NCI-H748 treated with DMSO at 0.1 percent for 48 hours (cell line): ENCODE measurements at places on chromosomes 12 and 14.

DNA sequence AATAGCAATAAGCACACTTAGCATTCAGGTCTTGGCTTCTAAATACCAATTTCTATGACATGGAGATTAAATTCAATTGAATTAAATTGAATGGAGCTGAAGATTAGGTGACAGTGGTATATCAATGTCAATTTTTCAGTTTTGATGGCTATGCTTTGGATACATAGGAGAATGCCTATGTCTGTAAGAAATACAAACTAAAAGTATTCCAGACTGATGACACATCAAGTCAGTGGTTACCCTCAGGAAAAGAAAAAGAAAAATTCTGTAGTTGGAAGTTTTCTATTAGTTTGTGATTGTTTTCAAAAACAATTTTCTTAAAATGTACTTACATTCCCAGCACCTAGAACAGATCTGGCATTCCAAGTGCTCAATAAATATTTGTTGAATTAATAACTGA lies 4.9 kb upstream of the DCAF4 start:
- DNase-seq = no peak

DNA sequence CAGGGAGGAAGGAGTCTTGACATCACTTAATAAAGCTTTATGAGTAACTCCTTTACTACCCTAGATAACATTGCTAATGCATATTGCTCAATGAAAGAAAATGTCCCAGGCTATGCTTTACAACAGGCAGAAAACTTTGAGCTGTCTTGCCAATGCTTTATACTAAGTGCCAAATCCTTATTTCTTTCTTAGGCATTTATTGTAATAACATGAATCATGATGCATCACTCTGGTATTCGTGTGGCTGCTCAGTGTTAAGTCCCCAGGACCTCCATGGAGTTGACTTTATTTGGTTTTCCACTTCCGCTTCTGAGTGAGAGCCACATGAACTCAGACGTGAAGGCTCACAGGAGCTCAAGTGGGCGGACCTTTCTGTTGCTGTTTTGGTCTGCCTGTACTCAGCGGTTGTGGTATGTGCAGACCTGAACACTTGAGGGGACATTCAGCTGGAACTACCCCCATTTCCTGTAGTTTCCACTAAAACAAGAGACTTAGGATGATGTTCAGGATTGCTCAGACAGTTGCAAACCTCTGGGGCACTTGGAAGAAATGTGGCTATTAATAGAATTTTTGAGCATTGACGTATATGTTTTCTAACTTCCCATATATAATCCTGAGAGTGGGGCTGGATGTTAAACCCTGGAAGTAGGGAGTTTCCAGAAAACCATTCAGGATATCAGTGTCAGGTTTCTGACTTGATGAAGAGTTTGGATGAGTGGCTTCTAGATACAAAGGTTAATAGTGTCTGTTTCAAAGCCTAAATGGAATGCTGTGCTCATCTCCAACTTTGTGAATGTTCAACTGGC lies 258.6 kb downstream of the MSRB3 start:
- DNase-seq = no peak

GRCh38 chr12:106290666-106291065 lies 11.9 kb upstream of the TCP11L2 start:
- DNase-seq = no peak

DNA sequence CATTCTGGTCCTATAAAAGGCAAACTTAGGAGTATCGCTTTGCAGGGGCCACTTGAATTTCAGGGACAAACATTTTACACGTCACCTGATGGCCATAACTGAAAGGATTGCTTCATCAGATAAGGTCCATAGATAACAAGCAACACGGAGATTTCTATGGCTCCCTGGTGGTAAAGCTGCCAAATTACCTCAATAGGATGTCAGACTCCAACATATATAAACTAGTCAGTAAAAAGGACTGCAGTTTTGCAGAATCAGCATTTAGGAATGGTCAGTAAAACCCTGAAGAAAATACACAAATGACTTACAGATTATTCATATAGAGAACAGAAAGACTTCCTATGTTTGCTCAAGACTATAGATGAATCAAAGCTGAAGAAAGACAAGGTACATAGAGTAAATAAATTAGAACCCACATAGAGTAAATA lies 66.1 kb upstream of the GRIP1 start:
- DNase-seq = no peak

- no peak for DNase-seq
These were observed 906.0 kb downstream of the VRK1 start for GRCh38 chr14:97703006-97703760.

DNA sequence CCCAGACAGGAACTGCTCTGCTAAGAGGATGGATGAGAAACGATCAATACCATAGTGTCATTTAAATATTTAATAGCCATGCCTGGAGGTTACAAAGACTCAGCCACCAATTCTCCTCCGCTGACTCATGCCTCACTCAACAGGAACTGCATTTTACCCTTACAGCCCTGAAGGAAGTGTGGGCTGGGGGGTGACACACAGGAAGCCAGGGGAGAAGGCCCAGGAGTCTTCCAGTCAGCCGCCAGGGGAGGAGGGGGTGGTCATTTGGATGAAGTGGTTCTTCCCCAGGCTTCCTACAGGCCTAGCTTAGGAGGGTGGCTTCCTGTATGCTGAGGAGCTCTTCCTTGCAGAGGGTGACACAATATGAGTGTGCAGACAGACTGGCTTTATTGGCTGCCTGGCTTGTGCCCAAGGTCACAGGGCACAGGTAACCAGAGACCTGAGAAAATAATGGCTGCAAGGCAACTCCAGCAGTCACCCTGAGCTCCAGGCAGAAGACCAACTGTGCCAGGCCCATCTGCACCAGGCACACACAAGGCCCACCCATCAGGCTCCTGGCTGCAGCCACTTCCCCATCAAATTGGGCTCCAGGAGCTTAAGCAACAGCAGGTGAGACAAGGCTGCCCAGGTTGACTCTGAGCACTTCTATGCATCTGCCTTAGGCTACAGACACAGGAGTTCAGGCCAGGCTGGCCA lies 30.6 kb upstream of the RPLP0 start:
- no peak for DNase-seq

- DNase-seq = no peak
These were observed 148.2 kb downstream of the ADGRD1 start for GRCh38 chr12:131101703-131102492.

DNA sequence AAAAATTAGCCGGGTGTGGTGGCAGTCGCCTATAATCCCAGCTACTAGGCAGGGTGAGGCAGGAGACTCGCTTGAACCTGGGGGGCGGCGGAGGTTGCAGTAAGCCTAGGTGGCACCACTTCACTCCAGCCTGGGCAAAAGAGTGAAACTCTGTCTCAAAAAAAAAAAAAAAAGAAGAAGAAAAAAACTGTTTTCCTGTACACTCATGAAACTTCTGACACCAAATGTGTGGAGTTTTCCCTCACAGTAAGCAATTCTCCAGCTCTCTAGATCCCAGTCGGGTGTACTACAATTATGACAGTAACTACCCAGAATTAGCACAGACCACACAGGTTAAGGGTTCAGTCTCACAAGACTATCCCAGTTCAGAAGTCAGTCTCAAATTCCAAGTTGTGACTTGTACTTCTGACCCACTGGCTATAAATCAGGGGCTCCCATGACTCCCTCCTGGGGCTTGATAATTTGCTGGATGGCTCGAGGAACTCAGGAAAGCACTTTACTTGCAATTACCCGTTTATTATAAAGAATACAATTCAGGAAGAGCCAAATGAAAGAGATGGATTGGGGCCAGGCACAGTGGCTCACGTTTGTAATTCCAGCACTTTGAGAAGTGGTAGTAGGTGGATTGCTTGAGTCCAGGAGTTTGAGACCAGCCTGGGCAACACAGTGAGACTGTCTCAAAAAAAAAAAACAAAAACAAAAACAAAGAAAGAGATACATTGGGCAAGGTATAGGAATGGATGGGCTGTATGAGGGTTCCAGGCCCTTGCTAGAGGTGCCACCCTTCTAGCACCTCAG lies 12.4 kb upstream of the ARF6 start:
- DNase-seq = no peak

DNA sequence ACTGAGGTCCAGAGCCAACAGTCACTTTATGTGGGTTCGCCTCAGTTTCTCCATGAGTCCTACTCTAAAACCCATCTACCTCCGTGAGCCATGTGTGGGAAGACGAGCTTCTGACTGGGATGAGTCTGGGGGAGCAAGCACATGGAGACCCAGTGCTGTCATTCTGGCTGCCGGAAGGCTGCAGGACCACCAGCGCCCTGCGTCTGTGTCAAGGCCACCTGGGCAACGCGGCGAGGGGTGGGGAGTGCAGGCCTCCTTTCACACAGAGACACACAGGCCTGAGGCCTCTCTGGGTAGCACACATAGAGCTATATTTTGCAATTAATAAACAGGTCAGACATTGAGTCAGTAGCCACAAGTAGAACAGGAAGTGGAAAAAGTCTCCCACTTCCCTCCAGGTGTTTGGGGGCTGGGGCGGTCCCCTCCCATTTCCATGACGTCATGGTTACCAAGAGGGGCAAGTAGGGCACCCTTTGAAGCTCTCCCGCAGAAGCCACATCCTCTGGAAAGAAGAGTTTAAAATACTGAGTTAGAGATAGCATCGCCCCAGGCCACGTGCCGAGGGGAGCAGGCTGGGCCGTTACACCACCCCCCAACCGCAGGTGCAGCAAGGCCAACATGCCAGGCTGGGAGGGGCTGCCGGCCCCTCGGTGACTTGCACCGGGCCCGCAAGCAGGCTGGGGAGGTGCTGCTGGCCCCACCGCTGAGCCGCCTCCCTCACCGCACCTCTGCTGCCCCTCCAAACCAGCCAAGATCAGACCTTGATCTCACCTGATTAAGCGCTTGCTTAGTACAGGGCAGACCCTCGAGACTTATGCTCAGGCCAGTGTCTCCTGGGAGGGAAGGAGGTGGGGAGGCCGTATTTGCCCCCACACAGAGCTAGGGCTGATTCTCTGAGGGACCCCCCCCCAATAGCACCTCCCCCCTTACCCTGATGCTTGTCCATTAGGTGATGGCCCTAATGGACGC lies 32.7 kb downstream of the DAD1 start:
- DNase-seq = no peak

DNA sequence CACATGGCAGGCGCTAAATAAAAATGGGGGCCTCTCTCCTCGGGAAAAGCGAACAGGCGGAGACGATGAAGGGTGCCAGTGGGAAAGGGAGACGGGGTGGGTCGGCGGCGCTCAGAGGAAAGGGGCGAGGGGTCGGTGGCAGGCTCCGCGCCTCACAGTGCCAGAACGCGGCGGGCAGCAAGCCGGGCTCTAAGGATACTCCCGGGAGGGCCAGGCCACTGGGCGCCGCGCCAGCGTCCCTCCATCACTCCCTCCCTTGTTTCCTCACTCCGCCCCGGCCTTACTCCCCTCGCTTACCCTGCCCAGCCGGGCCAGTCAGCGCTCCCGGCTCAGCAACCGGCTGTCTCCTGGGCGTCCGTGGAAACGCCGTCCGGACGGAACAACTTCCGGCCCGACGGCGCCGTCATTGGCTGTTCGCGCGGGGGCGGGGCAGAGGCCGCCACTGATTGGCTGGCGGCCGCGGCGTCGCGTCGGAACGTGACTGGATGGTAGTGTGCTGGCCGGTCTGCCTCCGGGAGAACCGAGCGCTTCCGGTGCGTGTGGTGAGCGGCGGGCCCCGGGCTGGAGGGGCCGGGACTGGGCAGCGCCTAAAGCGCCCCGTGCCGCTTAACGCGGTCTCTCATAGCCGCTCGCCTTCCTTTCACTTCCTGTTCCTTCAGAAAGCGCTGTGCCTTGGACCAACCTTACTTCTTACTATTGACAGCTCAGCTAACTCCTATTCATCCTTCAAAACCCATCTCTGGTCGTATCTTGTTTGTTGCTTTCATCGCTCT lies 53.0 kb downstream of the SLC25A47 start:
- peak; percentile 96 for DNase-seq

DNA sequence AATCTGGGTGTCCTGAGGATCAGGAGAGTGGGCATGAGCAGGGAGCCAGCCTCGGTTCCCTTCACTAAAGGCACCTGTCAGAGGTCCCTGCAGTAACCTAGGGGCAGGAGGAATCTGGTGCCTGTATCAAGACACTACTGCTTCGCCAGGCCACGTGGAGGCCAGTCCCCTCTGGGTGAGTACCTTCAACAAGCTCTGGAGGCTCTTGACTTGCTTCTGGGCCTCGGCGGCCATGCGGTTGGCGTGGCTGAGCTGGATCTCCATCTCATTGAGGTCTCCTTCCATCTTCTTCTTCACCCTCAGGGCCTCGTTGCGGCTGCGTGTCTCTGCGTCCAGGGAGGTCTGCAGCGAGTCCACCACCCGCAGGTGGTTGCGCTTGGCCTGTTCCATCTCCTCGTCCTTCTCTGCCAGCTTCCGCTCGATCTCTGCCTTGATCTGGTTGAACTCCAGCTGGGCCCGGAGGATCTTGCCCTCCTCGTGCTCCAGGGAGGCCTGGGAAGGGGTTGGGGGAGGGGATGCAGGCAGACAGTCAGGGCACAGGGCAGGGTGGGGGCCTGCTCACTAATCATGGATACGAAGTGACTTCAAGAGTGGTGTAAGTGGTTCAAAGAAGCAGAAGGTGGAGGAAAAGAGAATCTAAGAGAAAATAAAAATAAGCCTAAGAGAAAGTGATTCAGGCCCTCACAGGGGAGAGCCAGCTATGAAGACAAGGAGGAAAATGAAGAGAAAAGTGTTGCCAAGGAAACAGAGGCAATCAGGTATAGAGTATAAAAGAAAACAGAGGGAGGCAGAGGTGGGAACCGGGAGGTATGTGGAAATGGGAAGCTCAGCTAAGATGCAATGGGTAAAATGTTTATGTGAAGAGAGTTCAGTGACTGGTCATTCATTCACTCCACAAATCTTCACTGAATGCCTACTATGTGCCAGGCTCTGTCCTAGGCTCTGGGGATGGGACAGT lies 8.0 kb upstream of the MYH6 start:
- no peak for DNase-seq

DNA sequence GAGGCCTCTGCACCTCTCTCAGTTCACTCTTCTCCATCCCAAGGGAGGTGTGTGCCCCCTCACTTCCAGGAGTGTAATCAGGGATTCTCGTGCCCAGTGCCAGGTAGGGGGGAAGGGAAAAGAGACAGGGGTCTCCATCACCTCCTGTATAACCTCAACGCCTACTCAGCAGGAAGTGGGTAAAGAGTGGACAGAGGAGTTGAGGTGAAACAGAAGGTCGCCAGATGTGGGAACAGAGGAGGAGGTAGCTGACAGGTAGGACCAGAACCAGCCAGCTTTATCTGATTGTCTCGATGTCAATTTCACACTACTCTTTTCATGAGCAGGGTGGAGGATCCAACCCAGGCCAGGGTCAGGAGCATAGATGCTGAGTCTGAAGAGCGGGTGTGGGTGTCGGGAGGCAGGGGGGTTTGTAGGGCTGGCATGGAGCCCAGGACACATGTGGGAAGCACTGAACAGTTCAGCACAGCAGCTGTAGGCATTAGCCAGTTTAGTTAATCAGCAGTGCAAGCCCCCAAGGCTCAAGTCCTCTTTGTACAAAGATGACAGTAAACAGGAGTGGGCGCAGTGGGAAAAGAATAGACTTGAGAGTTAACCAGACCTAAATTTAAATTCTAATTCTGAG lies 213.5 kb downstream of the PELI2 start:
- no peak for DNase-seq

GRCh38 chr14:21852061-21852664 lies 178.5 kb upstream of the OR4E1 start:
- DNase-seq = no peak
